AG04449 (cell line): ENCODE measurements at places on chromosomes 3 and 15.

GRCh38 chr3:30042916-30043555, 563.4 kb upstream of the TGFBR2 start:
- no peak for DNase-seq

DNA sequence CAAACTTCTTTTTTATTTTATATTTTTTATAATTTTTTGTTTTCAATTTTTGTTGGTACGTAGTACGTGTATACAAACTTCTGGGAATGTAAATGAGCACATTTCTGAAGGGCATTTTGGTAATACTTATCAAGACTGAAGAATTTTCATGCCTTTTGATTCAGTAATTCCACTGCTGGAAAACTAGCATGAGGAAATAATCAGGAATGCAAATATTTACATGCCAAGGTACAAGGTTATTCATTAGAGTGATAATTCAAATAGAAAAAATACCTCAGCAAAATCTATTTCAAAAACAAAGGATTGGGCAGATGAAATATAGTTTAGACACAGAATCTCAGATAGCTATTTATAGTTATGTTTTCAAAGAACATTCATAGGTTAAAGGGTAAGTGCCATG, 128.7 kb downstream of the DMXL2 start:
- no peak for DNase-seq

GRCh38 chr15:66292571-66293418, 573 bp upstream of the DIS3L start:
- no peak for DNase-seq

DNA sequence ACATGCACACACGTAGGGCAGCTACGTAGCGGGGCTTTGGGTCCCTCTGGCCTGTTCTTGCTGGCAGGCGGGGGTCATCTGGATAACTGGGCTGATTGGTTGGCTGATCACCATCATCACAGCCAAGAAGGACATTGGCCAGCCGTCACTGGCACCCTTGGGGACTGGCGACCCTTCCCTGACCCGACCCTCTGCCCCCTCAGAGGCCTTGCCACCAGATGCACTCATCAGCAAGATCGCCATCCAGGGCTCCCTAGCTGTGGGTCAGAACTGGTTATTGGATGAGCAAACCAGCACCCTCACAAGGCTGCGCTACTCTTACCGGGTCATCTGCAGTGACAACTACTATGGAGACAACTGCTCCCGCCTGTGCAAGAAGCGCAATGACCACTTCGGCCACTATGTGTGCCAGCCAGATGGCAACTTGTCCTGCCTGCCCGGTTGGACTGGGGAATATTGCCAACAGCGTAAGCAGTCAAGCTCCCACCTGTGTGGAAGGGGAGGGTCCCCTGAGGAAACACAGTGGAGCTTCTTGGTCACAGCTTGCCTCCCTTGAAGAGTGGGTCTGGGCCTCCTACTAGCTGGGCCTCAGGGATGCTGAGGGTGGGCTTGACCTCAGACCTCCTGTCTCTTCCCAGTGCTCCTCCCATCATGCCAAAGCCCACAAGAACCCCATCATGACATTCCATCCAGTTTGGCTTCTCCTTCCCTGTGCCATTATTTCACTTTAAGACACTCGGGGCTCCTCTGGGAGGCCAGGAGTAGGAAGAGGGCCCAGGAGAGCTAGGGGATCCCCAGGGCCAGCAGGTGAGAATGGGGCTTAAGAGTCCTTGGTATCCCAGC, 2.4 kb downstream of the DLL4 start:
- DNase-seq = no peak
